ENCODE measurements at places on chromosomes 16 and 17.

DNA sequence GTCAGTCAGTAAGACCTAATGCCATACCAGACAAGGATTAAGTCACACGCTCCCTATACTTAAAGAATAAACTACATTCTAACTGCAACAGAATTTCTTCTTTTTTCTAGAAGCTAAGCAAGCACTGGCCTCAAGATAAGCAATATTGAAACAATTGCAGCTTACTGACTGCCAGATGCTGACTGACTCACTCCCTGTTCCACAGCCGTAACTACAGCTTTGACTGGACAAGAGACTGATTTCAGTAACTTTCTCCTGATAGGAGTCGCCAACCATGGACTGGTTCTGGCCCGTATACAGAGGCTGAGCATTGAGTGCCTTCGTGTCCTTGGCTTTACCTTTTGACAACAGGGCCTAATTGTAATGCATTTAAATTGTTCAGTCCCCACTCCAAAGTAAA, 67.9 kb downstream of the TRIM37 start:
- DNase-seq, result no peak

DNA sequence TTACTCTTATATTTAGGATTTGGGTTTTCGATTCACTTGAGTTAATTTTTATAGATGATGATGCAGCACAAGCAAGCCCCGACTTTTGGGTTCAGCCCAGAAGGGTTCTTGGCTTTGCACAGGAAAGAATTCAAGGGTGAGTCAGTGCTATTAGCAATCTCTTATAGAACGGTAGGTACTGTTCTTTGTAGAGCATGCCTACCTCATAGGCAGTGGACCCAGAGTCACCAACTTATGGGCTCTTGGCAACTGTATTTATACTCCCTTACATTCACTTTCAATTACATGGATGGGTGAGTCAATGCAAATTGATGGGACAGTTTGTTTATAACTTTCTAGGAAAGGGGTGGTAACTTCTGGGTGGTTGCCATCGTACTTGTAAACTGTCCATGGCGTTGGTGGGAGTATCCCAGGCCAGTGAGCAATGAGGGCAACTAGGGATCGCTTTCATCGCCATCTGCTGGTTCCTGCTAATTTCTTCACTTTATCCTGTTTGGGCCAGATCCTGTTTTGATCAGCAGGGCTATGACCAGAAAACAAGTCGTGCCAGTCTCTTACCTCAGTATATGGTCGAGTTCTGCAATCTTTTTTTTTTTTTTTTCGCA, 362.6 kb downstream of the CNTNAP4 start:
- DNase-seq, result peak; percentile 38

- no peak for DNase-seq
Measured at GRCh38 chr16:20320592-20320991, 6.7 kb downstream of the GP2 start.

GRCh38 chr17:45784741-45785479, 790 bp downstream of the CRHR1 start:
- DNase-seq, result peak; percentile 73

DNA sequence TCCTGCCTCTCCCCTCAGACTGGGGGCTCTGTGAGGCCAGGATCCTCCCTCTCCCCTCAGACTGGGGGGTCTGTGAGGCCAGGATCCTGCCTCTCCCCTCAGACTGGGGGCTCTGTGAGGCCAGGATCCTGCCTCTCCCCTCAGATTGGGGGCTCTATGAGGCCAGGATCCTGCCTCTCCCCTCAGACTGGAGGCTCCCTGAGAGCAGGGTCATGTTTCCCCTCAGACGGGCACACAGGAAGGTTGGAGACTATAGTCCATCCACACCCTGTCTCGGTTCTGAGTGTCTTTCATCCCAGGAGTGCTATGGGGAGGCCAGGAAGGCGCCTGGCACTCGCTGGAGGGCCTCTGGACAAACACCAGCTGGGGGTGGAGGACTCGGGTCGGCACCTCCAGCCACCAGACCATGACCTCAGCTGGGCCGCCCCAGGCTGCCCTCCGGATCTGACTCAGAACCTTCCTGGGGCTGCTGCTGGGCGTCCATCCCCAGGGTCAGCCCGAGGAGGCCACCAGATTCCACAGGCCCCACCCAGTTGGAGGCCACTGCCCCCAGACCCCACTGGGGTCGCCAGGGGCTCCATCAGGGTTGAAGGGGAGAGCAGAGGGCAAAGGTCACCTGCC, 21.9 kb upstream of the DLX4 start:
- DNase-seq, result no peak

DNA sequence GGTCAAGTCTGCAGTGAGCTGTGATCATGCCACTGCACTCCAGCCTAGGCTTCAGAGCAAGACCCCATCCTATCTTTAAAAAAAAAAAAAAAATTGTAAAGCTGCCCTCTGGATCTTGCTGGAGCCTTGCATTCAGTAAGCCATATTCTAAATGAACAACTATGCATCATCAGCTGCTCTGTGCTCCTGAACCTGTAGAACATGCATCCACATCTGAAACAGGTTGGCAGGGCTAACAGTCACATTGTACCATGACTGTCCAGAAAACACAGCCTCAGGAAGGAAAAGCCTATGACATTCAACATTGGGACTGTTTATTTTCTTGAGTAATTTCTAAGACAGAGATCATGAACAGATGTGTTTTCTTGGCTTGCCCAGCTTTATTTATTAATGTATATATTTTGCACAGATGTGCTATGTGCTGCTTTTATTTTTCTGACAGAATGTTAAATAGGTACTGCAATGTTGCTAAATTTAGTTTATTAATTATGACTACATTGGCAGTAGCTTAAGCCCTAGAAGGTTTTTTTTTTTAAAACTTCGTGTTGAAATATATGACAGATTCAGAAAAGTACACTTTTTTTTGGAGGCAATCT, 19.8 kb downstream of the ACSF2 start:
- DNase-seq, result no peak

GRCh38 chr16:48011878-48012658, 143.7 kb downstream of the ABCC12 start:
- DNase-seq, result no peak

- DNase-seq, result peak; percentile 77
Measured at GRCh38 chr17:43556292-43556691, 10.2 kb upstream of the ETV4 start.

DNA sequence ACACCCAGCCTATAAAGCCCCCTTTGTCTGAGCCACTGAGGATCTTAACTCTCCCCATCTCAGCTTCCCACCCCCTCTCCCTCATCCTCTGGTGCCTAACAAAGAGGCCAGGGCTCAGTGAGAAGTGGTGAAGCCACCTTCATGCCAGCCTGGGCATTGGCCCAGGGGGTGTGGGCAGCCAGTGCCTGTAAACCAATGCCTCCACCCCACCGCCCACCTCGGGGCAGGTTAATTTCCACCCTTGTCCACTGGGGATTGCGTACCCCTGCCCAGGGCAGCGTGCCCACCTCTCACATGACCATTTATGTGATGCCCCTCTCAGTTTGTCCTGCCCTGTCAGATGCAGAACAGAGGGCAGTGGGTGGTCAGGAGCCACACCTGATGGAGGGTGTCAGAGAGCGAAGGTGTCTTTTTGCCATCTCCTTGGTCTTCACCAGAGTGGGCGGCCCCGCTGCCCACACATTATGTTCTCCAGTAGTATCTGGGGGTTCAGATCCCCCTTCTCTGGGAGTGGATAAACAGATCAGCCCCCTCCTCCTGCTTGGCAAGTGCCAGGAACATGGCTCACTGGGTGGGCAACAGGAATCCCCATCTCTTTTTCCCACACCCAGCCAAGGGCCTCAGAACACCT, 10.1 kb upstream of the ARHGAP23 start:
- no peak for DNase-seq

GRCh38 chr17:73142872-73143381, 21.9 kb upstream of the SSTR2 start:
- peak; percentile 49 for DNase-seq

DNA sequence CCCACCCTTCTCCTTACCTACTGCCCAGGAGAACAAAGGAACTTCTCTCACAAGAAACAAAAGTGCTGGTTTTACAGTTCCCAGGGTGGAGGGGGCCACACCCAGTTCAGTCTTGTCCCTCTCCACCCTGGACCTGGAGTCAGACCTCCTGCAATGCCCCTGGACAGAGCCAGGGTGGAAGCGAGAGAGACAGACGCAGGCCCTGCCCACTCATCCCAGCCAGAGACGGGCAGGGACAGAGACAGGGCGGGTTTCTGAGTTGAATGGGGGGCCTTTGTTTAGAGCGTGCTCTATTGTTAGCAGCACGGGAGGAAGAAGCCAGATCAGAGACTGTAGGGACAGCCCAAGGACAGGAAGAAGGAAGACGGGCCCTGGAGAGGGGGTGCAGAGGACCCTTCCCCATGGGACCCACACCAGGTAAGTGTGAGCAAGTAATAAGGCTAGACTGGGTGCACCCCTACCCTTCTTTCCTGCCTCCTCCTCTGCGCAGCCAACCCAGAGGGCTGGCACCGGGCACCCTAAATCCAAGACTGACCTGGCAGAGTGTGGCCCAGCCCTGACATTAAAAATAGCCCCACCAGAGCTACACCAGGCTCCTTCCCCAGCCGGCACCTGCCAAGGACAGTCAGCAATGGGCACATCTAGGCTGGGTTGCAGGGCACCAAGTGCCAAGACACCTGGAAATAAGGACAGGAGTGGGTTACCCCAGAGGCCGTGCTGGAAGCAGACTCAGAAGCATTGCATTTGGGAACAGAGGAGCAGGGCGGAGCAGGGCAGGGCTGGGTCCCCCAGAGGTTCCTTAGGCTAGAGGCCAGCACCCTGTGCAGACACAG, 10.9 kb downstream of the JUP start:
- DNase-seq, result no peak

DNA sequence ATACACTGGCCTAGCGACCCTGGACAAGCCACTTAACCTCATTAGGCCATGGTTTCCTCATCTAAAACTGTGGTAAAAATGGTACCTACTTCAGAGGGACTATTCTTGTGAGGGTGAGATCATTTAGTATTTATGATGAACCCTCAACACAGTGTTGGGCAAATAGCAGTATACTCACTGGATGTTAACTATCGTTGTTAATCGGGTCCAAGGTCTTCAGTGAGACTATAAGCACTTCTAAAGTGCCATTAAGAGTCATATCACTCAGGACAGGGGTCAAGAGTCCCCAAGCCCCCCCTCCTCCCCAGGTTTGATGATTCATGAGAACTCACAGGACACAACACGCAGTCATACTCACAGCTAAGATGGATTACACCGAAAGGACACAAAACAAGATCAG, 11.0 kb downstream of the TK2 start:
- DNase-seq, result no peak
